Panc1 (cell line): ENCODE measurements at places on chromosomes 7 and 10. TPM values are rescaled to one million over a fixed set of nuclear protein-coding genes. Genes with fewer than 3 reads are reported as not detected.
A peak's percentile ranks its signal among the peaks of the same experiment; 100 is the strongest.

DNA sequence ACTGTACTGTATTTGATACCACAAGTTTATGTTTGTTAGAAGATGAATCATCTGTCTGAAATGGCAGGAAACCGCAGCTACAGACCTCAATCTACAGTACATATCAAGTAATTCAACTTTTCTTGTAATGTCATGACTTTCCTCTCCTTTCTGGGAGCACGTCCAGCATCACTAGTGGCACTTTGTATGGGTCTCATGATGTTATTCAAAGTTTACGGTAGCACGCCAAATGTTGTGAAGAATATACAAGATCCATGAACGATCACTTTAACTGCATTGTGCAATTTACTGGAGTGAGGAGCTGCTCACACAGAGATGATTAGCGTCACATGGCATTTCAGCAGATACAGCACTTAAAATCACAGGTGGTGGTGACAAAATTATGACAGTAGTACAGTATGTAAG lies 257.8 kb upstream of the GNAI1 start:
- H3K27ac ChIP-seq = no peak overlapping the region
- H3K36me3 ChIP-seq = no peaks in the 10 kb centered on the region
- no peaks in the 10 kb centered on the region for H3K27me3 ChIP-seq
- H3K4me1 ChIP-seq = no peaks in the 10 kb centered on the region
- H3K4me3 ChIP-seq = no peak overlapping the region
- DNase-seq = peak; percentile 33

GRCh38 chr10:59823111-59823510 lies 69.9 kb upstream of the MRLN start:
- no peaks in the 10 kb centered on the region for H3K36me3 ChIP-seq
- H3K4me3 ChIP-seq = no peak overlapping the region
- no peak overlapping the region for H3K27ac ChIP-seq
- DNase-seq = no peak

- H3K4me3 ChIP-seq = no peak overlapping the region
- DNase-seq = no peak
- no peaks in the 10 kb centered on the region for H3K4me1 ChIP-seq
- no peaks in the 10 kb centered on the region for H3K36me3 ChIP-seq
- no peaks in the 10 kb centered on the region for H3K27me3 ChIP-seq
Measured at GRCh38 chr10:5479481-5480161, 19.7 kb downstream of the CALML5 start.

Gene ALOX5
- 0.82 TPM for total RNA-seq

Gene FFAR4
- total RNA-seq = 0.92 TPM

- 0 out of 2 replicates have a peak, but pooled peaks cover 2% of the 10 kb centered on the region for H3K36me3 ChIP-seq
- H3K27me3 ChIP-seq = no peaks in the 10 kb centered on the region
- DNase-seq = no peak
- no peak overlapping the region for H3K27ac ChIP-seq
- H3K4me3 ChIP-seq = no peak overlapping the region
Measured at GRCh38 chr7:3464900-3465622, 164.0 kb downstream of the SDK1 start.

Gene SFTPA1
- 3.8 TPM for total RNA-seq

- no peak overlapping the region for H3K27ac ChIP-seq
- H3K4me1 ChIP-seq = no peaks in the 10 kb centered on the region
- no peaks in the 10 kb centered on the region for H3K27me3 ChIP-seq
- H3K36me3 ChIP-seq = peaks cover 2% of the 10 kb centered on the region; the same call in 1 of the 2 replicates
Measured at GRCh38 chr10:11489591-11489990, 121.9 kb downstream of the USP6NL start.

DNA sequence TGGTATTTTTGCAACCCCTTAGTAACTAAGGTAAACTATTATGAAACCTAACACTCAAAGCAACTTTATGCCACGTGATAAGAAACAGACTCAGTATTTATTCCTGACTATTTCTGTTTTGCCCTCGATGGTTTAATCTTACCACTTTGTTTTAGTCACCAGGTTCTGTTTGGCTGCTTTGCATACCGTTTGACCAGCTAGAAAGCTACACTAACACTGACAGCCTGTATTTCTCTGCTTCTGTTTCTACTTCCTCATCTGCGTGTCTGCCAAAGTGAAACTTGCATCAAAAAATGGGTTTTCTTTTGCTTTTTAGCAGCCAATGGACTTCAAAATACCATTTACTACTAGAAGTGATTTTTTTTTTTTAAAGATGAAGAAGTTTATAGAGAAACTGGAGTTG lies 802.5 kb downstream of the GRM8 start:
- H3K27me3 ChIP-seq = no peaks in the 10 kb centered on the region
- no peak overlapping the region for H3K4me3 ChIP-seq
- DNase-seq = no peak

DNA sequence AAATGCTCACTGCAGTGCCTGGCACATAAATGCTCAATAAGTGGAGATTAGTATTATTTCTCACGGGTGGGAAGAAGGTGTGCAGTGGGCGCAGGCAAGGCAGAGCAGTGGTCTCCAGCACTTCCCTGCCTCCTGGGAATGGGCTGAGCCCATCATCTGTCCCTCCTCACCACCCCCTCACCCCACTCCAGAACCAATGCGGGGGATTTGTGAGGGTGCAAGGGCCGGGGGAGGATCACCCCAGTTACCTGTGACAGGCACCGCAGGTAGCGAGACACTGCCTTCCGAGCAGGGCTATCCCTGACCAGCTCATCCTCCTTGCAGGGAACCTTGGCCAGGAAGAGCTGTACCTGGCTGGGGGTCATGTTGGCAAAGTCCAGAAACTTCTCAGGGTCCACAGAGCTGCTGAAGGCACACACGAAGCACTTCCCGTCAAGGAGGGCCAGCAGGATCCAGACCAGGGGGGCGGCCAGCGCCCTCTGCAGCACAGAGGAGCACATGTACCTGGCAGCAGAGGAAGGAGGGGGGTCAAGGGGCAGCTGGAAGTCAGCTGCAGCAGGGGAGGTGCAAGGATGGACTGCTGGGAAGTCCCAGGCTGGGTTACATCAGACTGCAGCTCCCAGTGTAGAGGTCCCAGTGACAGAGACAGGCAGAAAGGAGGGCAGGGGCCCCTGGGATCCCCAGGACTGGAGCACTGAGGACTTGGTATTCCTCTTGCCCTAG lies 2.8 kb downstream of the CALHM3 start:
- DNase-seq = no peak
- no peaks in the 10 kb centered on the region; the same call in 1 of the 2 replicates for H3K4me1 ChIP-seq
- no peak overlapping the region for H3K4me3 ChIP-seq
- no peaks in the 10 kb centered on the region for H3K36me3 ChIP-seq
- no peak overlapping the region for H3K27ac ChIP-seq
- H3K27me3 ChIP-seq = no peaks in the 10 kb centered on the region

GRCh38 chr10:103584216-103585010 lies 90.9 kb downstream of the NEURL1 start:
- H3K36me3 ChIP-seq = no peaks in the 10 kb centered on the region
- H3K4me3 ChIP-seq = no peak overlapping the region
- H3K27me3 ChIP-seq = no peaks in the 10 kb centered on the region; the same call in 1 of the 2 replicates
- DNase-seq = no peak
- H3K27ac ChIP-seq = no peak overlapping the region

DNA sequence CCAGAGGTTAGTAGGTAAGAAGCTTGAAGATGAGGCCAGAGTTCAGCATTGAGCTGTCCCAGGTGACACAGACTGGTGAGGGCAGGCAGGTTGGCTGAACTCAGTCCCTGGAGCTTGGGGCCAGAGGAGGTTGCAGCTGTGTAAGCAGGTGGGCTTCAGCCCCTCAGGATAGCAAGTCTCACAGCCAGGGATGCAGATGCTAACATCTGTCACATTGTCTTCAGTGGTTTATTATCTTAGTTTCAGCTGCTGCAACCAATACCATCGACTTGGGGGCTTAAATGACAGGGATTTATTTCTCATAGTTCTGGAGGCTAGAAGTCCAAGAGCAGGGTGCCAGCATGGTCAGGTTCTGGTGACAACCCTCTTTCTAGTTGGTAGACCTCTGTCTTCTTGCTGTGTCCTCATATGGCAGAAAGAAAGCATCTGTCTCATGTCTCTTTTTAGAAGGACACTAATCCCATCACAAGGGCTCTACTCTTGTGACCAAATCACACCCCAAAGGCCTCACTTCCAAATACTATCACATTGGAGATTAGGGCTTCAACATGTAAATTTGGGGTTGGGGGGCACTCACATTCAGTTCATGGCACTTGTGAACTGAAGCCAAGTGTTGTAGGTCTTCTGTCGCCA lies 146.2 kb downstream of the KIAA1217 start:
- H3K27ac ChIP-seq = no peak overlapping the region
- H3K4me1 ChIP-seq = no peaks in the 10 kb centered on the region
- H3K36me3 ChIP-seq = no peaks in the 10 kb centered on the region
- H3K4me3 ChIP-seq = no peak overlapping the region
- DNase-seq = no peak

DNA sequence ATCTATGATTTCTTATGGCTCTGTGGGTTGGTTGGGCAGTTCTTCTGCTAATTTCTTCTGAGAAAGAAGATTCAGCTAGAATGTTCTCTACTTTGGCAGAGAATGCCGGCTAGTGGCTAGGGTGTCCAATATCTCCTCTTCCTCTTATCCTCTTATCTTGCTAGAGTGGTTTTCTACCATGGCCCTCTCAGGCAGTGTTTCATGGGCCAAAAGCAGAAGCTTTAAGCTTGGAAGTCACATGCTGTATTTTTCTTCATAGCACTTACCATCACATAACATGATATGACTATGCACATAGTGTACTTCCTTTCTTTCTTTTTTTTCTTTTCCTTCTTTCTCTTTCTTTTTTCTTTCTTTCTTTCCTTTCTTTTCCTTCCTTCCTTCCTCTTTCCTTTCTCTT lies 140.0 kb downstream of the ITGB8 start:
- H3K4me1 ChIP-seq = no peaks in the 10 kb centered on the region
- no peaks in the 10 kb centered on the region for H3K27me3 ChIP-seq
- no peak for DNase-seq
- no peaks in the 10 kb centered on the region for H3K36me3 ChIP-seq
- H3K27ac ChIP-seq = no peak overlapping the region

DNA sequence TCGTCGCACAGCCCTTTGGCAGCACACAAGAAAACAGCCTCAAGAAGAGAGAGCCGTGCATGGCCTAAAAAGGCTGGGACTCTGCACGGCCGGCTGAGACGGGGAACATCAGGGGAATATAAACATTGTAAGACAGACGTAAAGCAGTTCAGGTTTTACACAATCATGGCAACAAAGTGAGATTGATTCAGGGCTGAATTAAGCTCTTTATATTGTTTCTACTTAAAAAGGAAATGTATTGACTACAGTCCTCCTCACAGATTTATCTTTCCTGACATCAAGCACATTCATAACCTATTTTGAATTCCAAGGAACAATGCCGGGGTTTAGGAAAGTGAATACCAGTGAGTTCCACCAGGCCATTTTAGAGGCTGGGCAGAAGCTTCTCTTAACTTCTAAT lies 25.2 kb downstream of the SORBS1 start:
- H3K36me3 ChIP-seq = no peaks in the 10 kb centered on the region
- H3K27ac ChIP-seq = 0 out of 2 replicates have a peak overlapping the region, but pooled peaks have one; percentile 56
- peaks cover 17% of the 10 kb centered on the region for H3K4me1 ChIP-seq

- H3K36me3 ChIP-seq = no peaks in the 10 kb centered on the region
- no peaks in the 10 kb centered on the region for H3K4me1 ChIP-seq
Measured at GRCh38 chr7:1607696-1608095, 37.9 kb upstream of the PSMG3 start.

DNA sequence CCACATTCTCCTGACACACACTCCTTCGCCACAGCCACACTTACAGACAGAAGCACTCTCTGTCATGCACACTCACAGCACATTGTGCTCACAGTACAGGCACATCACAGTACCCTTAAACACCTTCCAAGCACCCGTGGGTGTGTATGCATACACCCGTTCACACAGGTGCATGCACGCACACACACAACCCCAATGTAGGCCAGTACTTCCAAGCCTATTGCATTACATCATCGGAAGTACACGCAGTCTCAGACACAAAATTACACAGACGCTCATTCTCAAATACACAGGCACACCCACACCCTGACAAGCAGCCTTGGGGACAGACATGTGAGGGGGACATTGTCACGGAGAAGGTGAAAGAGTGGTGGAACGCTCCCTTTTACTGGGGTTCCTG lies 11.1 kb downstream of the KAZALD1 start:
- no peaks in the 10 kb centered on the region for H3K27me3 ChIP-seq
- H3K4me3 ChIP-seq = no peak overlapping the region
- H3K36me3 ChIP-seq = no peaks in the 10 kb centered on the region
- H3K4me1 ChIP-seq = no peaks in the 10 kb centered on the region

Gene MEOX2
- not detected for total RNA-seq
